ENCODE measurements at places on chromosomes 16 and 17.

DNA sequence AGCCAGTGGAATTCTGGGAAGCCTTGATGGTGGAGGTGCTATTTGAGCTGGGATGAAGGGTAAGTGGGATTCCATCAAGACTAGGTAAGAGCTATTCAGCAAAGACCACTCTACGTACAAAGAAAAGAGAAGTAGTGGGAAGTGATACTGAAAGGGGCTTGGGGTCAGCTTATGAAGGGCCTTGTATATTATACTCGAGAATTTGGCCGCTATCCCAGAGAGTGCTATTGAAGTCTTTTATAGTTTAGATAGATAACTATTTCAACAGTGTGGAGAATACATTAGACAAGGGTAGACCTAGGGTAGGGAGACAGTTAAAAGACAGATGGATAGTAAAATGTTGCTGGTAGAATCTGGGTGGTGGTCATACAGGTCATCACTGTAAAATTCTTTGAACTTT, 10.3 kb downstream of the DNAH2 start:
- DNase-seq: no peak

DNA sequence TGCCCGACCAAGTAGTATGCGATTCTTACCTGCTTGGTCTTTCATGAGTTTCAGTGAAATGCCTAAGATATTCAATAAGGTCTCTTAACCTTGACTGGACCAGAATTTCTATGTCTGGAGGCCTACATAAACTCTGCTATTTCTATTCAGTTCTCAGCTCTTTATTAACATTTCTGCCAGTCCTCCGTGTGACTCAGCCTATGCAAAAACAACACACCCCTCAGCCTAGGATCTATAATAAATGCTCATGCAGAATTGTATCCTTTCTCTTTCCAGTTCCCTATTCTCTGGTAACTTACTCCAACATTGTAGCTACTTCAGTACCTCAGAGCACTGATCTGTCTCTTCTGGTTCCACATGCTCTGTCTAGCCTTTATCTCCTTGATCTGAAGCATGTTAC, 1507.4 kb downstream of the CDH11 start:
- DNase-seq: no peak

- no peak for DNase-seq
Observed at GRCh38 chr17:76515274-76515949, 14.2 kb upstream of the RHBDF2 start.

GRCh38 chr17:44167181-44167861, 3.2 kb upstream of the ASB16 start:
- no peak for DNase-seq

DNA sequence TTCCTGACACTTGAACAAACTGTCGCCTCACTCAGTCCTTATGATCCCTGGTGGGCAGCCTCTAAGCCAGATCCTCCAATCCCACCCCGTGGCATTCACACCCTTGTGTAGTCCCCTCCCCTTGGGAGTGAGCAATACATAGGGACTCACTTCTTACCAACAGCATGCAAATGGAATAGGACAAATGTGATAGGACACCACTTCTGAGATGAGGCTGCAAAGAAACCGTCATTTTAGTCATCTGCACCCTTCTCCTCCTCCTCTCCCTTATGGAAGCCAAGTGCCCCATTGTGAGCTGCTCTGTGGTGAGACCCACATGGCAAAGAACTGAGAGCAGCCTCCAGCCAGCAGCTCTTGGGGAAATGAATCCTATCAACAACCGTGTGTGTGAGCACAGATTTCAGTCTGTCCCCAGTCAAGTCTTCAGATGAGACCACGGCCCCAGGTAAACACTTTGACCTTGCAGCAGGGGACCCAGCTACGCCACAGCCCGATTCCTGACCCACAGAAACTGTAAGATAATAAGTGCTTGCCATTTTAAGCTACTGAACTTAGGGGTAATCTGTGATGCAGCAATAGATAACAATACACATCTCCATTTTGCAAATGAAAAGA, 46.9 kb downstream of the ZFHX3 start:
- no peak for DNase-seq

DNA sequence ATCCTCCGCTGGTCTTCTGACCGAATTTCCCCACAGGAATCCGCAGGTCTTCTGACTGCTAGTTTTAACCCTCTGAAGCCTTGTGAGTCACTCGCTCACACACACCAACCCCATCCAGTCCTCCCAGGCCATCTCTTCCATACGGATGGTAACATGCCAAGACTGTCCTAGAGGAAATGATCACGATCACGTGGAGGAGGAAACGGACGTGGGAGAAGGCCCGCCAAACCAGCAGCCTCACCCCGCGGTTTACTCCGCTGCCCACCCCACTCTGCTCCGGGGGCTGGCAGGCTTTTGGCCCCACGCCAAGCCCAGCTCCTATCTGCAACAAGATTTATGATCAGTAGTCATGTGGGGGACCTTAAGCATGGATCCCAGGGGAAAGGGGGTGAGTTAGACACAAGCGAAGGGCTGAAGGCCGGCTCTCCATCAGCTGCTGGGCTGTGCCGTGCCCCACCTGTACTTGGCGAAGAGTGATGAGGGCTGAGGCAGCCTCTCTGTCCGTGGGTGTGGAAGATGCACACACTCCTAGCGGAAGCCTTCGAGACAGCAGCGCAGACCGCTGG, 1.5 kb upstream of the FAAP100 start:
- no peak for DNase-seq

DNA sequence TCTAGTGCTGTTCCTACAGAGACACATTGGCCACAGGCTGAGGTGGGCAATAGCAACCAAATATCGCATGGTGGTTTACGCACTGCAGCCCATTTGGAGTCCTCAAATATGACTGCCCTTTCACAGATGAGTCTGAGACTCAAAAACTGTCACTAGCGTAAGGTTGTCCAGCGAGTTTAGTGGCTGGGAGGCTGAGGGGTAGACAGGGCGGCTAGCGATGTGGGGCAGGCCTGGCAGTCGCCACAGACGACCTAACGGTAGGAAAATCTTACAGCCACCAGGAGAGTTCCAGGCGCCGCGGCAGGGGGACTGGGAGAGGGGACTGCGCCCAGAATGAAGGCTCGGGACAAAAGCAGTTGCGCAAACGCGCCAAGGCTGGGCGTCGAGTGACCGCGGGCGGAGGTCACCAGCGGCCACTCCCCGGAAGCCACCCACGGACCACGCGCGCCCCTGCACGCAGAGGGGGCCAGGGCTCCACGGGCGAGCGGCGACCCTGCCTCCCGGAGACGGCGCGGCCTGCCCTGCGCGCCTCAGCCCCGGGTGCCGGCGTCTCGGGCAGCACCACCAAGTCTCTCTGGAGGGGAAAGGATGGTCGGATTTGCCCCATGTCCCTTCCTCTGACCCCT, 699 bp upstream of the MAP1LC3B start:
- peak; percentile 55 for DNase-seq

DNA sequence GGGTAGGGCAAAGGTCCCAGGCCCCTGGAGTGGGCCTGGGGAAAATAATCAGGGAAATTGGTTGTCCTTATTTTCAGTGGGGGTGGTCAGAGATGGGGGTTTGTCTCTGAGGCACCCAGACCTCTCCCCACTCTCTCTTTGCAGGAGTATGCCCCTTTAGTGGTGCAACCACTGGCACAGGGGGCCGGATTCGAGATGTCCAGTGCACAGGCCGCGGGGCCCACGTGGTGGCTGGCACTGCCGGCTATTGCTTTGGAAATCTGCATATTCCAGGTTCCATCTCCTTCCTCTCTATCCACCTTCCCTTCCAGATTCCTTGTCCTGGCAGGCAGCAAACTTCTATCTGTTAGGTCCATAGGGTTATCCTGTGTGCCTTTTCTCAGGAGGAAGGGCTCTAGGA, 7.6 kb downstream of the PFAS start:
- DNase-seq: no peak

DNA sequence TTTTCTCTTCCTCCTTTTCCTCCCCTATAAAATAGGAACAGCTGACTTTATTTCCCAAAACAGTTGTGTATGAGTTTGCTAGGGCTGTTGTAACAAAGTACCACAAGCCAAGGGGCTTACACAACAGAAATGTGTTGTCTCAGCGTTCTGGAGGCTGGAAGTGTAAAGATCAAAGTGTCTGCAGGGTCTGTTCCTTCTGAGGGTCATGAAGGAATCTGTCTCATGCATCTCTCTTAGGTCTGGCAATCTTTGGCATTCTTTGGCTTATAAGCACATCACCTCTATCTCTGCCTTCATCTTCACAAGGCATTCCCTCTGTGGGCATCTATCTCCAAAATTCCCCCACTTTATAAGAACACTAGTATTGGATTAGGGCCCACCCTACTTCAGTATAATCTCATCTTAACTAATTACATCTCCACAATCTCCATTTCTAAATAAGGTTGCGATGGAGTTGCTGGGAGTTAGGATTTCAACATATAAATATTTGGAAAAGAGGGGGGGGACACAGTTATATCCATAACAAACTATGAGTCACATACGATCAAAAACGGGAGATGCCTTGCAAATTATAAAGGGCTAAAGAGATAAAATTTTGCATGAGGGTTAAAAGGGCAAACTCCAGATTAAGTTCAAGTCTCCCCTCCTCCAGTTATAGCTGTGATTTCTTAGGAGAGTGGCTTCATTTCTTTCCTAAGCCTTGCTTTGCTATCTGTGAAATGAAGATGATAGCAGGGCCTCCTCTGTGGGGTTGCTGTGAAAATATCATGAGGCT, 109.7 kb downstream of the VAT1L start:
- DNase-seq: no peak

- no peak for DNase-seq
Observed at GRCh38 chr17:13176436-13176835, 158.6 kb upstream of the ELAC2 start.

DNA sequence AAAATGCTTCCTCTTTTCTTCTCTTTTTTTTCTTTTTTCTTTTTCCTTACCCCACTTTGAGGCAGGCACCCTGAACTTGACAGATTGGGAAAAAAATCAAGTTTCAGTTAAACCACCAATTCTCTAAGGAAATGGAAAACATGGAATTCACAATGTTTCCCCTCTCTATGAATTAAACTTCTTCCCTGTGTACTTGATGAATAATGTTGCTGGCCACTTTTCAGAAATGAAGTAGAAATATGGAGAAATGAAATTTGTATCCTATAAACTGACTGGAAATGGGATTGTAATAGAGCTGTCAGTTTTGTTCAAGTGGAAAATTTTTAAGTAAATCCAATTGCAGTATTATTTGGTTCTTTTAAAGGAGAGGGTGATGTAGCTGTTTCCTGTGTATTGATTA, 129.8 kb downstream of the CLEC16A start:
- DNase-seq: no peak

DNA sequence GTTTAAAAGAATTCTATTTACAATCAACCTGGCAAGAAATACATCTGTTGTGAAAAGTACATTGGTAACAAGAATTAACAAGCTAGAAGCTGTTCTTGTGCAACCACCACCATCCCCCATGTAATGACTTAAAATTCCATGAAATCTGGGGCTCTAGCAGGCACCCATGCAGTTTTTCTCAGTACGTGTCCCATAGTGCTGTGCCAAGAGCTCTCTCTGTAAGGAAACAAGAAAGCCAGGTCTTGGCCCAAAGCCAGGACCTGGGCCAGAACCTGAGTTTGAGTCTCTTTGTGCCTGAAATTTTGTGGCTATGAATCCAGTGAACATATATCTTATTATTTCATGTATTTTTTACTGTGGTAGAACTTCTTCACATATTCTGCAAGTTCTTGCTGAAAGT, 46.6 kb downstream of the NUP93 start:
- DNase-seq: no peak

GRCh38 chr17:28072936-28073533, 30.6 kb downstream of the NLK start:
- no peak for DNase-seq

DNA sequence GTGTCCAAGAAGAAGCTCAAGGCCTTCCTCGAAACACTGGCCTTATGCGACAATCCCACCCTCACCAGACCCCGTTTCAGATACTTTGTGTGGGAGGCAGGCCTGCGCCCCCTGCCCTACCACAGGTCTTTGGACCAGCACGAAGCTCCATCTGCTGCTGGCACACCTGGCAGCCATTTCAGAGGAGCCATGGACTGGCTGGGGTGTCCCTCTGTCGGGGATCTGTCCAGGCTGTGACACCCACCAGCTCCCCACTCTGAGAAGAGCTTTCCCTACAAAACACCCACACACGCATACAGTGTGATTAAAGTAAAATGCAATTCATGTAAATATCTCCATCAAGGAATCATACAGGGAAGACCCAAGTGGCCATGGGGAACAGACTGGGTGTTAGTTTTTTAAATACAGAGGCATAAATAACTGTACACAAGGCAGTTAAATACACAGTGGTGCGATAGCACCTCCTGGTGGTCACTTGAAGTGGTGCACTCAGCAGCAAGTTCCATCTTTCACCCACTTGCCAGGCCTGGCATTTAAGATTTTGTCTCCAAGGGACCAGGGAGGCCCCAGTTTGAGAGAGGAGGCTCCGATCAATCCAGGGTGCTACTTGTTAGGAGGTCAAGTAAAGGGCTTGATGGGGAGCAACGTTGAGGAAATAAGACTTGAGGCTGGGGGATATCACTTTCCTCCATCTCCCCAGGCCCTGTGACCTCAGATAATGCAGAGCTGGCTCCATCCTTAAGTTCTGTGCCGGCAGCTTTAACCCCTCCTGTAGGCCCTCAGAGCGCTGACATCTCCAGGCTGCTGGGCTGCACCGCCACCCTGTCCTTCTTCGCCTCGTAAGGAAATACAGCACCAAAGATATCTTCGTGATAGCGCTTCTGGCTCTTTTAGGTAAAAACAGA, 43.6 kb downstream of the NOS2 start:
- no peak for DNase-seq

DNA sequence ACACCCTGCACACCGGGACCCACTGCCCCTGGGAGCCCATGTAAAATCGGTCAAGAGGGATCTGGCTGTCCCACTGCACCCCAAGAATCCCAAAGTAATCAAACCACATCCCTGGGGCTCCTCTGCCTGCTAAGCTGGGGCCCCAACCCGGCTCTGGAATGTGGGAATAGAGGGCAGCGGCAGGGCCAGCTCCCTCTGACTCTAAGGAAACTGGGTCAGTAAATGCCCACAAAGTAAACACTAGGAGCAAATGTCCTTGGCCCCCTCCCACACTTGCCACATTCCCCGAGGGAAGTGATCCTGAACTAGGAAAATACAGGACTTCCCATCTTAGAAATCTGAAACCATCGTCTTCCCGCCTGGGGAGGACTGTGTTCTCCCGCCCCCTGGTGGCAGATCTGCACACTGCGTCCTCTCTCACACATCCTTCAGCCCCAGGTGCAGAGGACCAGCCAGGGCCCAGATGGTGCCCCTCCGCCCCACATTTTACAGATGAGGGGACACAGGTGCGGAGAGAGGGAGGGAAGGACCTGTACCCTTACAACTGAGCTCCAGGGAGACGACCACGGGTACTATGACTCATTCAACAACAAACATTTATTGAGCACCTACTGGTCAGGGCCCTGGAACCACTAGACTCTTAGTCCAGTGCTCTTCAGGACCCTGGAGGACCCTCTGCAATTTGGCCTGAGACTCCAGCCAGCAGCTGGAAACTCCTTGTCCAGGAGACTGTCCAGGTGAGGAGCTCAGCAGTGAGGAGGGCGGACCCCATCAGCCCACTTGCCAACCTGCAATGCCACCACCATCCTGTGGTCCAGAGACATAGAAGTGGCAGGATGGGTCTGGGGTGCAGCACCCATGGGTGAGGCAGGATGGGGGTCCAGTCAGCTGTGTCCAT, 10.1 kb downstream of the P3H4 start:
- peak; percentile 36 for DNase-seq
